ENCODE measurements at places on chromosomes 6 and 20.

GRCh38 chr6:14316651-14317386 lies 199.2 kb downstream of the CD83 start:
- no peak for DNase-seq

DNA sequence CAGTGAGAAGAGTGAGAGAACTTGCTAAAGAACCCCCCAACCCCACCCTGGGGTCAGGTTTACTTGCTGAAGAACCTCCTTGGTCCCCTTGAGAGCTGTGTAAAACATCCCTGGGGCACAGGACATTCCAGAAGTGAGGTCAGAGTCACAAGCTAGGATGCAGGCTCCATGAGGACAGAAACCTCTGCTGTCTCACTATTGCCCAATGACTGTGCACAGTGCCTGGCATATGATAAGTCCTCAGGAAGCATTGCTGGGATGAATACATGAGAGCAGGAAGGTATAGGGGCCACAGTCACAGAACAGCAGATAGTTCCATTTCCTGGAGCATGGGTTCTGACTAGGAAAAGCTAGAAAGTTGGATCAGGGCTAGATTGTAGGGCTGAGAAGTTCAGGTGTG lies 18.4 kb downstream of the NT5E start:
- no peak for DNase-seq

DNA sequence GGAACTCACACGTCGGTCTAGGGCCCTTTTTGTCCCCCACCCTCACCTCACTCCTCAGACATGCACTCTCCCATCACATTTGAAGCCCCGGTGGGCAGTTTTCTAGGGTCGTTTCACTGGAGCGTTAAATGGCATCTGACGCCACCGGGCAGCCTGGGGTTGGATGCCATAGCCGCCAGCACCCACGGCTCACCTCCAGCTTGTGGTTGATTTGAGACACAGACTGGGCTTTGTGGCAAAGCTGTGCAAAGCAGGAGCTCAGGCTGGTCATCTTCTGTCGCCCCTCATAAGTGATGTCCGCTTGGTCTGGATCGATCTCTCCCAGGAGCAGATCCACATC lies 530 bp downstream of the GOPC start:
- DNase-seq: no peak

- no peak for DNase-seq
These were observed 27.6 kb upstream of the LY86 start for GRCh38 chr6:6560909-6561308.

DNA sequence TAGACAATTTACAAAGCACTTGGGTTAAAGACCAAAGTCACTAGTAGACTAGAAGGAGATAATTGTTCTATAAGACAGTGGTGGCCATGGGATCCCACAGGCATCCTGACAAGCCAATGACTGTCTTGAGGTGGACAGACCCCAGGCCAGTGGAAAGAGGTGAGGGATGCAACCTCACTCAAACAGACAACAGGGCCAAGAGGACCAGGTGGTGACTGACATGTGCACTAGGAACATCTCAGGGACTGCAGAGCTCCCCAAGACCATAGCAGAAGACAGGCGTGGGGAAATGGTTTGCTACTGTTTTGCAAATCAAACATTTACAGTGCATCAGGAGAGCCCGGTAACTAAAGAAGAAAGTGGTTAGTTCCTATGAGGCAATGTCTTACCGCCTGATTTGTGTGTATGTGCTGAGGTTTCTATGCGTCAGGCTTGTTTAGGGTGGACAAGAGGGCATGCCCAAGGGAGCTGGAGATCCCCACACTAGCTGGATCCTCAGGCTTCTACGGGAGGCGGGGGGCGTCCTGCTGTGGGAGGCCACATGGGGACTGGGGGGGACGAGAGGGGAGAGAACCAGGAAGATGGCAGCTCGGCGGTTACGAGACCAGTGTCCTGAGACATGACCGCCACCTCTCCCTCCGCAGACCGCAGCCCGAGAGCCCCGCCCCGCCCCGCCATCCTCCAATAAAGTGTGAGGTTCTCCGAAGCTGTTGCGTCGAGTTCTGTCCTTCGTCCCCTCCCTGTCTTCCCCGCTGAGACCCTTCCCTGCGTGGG lies 623 bp upstream of the MRPS26 start:
- peak; percentile 24 for DNase-seq

DNA sequence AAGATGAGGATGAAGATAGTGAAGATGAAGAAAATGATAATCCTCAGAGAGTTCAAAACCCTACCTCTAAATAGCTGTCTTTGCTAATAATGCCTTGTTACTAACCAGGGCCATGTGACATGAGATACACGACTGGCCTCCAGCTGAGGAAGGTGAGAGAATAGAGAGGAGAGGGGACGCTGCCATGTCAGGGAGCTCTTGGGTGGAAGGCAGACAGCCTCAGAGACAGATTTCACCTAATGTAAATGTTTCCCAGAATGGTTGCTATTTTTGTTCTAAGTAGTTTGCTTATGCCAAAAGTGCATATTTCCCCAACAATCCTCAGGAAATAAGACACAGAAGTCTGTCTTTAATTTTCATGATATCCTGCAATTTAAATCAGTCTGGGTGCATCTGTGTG lies 138.4 kb downstream of the ELOVL4 start:
- DNase-seq: no peak

DNA sequence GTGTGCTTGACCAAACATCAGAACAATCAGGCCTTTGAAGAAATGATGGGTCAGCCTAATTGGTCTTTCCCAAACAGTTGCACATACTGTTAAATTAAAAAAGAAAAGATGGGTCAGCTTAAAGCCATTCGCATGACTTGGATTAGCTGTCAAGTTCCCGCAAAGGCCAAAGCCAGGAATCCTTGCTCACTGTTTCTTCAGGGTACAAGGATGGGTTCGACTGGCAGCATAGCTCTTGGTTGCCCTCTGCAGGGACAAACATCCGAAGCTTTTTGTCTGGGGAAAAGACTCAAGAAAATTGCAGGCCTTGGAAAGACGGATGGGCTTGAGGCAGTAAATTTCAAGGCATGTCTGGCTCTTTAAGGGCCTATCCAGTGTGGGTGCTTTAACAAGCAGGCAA lies 168.0 kb downstream of the HDGFL1 start:
- no peak for DNase-seq

- no peak for DNase-seq
These were observed 246.8 kb upstream of the SGK1 start for GRCh38 chr6:134564705-134565104.

DNA sequence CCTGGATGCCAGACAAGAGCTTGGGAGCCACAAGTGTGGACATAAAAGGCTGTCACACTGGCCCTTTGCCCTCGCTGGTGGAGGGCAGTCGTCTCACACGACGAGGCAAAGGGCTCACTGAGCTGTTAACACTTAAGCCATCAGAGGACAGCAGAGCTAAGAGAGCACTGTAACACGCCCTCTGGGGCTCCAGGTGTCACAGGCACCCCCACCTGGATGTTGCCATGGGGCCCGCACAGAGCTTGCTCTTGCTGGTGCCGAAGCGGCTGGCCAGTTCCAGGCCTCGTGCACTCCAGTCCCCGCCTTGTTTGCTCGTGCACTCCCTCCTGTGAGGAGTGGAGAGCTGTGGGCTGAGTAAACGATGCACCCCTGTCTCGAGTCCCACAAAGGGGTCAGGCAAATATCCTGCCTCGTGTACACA lies 37.4 kb downstream of the SLC35D3 start:
- DNase-seq: no peak

- DNase-seq: no peak
These were observed 31.5 kb upstream of the TGM2 start for GRCh38 chr20:38196592-38196991.

GRCh38 chr20:62149532-62150309 lies 6.2 kb downstream of the SS18L1 start:
- no peak for DNase-seq

GRCh38 chr6:46909371-46909770 lies 12.4 kb downstream of the ADGRF5 start:
- DNase-seq: no peak

DNA sequence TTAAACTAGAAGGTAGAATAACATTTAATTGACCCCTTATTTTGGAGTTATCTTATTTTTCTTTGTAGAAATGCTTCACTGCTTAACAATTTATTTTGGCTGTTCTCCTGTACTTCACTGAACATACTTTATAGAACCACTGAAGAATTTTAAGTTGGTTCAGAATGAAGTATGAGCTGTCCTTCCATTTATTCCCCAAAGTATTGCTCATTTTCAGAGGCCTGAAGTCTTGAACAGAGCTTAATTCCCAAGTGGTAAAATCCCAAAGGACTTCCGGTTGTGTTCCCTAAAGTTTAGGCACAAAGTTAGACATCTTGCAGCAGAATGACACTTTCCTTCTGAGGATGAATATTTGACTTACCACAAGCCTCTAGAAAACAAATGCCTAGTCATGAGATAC lies 233.3 kb downstream of the TINAG start:
- no peak for DNase-seq

- DNase-seq: no peak
These were observed 28.4 kb upstream of the SDHAF4 start for GRCh38 chr6:70538376-70538775.

DNA sequence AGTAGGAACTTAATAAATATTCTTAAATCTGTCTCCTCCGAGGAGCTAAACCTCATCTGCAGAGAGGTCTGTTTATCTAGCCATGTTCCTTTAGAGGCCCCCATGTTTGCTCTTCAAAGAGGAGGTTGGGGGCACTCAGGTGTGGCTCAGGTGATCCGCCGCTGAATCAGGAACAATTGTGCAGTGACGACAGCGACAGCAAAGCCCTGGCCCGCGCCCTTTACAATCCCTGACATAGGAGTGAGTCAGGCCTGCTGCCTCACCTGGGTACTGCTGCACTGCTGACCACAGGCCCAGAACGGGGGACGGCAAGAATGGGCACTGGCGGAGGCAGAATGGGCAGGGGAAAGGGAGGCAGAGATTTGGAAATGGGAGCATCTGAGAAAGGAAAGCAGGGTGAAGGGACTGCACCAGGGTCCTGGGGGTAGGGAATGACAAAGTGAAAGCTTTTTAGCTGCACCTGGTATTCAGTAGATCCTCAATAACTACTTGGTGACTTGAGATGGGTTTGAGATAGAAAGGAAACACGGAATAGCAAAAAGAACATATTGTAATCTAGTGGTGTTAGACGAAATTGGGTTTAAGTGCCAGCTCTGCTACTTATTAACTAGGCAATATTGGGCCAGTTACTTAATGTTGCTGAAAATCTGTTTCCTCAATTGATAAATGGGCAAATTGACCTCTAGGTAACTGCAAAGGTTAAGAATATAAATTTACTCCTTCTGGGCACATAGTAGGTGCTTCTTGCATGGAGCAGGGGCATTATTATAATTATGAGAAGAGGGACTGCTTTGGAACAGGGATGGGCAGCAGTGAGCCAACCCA lies 5.4 kb upstream of the IER3 start:
- no peak for DNase-seq

- DNase-seq: no peak
These were observed 91.3 kb upstream of the SHLD1 start for GRCh38 chr20:5658912-5659345.

GRCh38 chr6:16277101-16277981 lies 39.0 kb downstream of the GMPR start:
- no peak for DNase-seq

- no peak for DNase-seq
These were observed 9.4 kb upstream of the COL9A1 start for GRCh38 chr6:70312165-70312745.

GRCh38 chr20:63739130-63740069 lies at the start of gene SLC2A4RG:
SLC2A4RG (plus strand) TSS chr20:63739776; CDS start chr20:63739913, 137 bp downstream.
- no peak for DNase-seq

DNA sequence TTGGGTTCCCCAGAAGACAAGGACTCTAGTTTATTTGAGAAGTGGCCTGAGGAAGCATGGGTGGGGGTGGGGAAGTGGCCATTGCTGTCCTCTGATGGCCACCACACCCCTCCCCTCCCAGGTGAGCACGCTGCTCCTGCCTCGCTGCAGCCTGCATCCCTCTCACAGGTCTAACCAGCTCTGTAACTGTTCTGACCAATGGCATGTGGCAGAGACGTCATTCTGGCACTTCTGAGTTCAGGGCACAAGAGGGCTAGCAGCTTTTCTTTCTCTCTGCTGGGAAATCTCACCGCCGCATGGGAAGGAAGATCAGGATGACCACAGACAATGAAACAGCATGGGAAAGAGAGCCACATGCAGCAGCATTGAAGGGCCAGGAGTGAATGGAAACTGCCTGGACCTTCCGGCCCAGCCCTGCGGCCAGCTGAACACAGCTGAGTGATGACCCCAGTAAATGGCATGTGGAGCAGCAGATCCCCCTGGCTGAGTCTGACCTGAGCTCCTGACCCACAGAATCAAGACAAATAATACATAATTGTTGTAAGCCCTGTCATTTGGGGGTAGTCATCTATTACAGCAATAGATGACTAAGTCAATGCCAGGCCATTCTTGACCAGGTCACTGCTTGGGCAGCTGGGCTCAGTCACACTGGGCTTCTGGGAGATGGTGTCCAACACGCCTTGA lies 179.8 kb downstream of the LINC00237 start:
- no peak for DNase-seq

- no peak for DNase-seq
These were observed 3.2 kb downstream of the HRH3 start for GRCh38 chr20:62216636-62217566.

DNA sequence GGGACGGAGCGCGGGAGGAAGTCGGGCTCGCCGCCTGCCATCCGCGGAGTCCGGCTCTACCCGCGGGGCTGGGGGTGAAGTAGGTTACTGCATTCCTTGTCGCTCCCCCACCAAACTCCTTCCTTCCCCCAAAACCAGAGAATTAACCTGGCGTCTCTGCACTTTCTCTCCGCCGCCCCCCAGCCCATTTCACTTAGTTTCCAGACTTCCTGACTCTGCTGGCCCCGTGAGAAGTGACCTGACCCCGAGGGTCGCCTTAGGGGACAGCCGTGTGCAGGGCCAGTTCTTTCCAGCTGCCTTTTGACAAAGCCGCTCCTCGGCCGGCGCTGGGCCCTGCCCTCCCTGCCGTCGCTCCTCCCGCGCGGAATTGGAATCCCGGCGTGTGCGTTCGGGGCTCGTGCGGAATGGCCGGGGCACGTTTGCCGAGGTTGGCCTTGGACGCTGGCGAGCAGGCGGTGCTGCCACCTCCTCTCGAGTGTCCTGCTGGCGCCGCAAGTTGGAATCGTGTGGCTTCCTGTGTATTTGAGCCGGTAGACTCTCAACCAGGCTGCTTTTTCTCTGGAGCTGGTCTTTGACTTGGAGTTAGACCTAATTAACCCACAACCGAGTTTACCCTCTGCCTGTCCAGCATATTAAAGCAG lies 650 bp downstream of the DCBLD1 start:
- no peak for DNase-seq

DNA sequence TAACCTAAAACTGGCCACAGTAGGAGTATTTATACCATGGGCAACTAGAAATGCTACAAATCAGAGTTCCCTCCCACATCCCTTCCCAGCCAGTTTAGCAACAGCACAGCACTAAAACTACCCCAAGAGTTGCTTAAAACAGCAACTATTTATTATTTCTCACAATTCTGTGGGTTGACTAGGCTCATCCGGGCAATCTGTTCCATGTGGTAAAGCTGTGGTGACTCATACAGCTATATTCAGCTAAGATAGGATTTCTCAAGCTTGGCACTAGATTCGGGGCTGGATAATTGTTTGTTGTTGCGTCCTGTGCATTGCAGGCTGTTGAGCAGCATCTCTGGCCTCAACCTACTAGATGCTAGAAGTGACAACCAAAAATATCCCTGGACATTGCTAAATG lies 8.6 kb upstream of the HECA start:
- no peak for DNase-seq

Measured in stimulated activated CD8-positive, alpha-beta memory T cell treated with anti-CD3 and anti-CD28 coated beads, Interleukin-15, amount 100 ng/mL, for 1 hour (primary cell).